Stimulated activated CD4-positive, alpha-beta T cell treated with anti-CD3 and anti-CD28 coated beads, Interleukin-2, amount 100 ng/mL, for 48 hours (primary cell): ENCODE measurements at places on chromosomes 4 and X.

DNA sequence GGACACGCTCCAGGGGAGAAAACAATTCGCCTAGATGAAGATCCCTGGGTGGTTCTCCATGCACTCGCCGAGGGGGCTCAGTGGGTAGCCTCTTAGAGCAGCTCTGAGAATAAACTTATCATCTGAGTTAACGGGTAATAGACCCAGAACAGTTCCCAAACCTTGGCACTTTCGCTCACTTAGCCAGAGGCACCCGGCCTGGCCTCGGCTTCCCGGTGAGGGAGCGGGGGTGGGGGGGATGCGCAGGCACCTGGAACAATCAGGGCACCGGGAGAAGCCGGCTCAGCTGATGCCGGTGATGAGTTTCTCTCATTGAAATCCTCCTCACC is 405 bp upstream of the ZAR1 start:
- no peak for DNase-seq

DNA sequence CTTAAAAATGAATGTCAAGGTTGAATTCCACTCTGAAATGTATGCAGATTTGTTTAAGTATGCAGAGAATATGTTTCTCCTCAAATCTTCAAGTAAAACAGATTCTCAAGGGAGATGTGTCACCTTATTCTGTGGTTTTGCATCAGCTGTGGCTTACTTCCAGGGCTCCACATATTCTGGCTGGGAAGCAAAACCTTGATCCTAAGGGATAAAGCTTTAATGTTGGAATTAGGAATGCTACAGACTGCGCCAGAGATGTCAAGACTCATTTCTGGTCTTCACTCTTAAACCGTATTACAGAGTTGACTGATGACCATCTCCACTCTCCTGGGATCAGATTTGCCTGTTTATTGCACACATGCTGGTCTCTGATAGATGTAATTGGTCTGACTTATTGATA is 143.9 kb upstream of the DIPK2B start:
- DNase-seq, result no peak

- DNase-seq, result no peak
These were observed 26.8 kb upstream of the FGF5 start for GRCh38 chr4:80239480-80240150.

- no peak for DNase-seq
These were observed 353.1 kb upstream of the BOD1L1 start for GRCh38 chr4:13980317-13981310.

DNA sequence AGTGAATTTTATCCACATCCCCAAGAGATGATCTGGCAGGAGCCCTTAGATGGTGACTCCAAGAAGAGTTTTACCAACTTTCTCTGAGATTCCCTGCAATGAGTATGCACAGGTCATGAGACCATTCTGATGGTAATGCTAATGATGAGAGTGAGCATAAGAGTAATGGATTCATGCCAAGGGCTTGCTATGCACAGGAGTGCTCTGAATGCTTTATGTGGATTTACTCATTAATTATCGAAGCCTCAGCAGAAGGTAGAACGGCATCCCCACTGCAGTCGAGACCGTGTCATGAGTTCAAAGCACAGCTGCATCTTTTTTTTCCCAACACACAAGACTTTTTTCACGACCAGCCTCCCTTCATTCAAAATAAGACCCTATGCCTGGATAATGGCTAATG is 355.0 kb downstream of the RAB28 start:
- DNase-seq, result no peak

GRCh38 chrX:101749436-101749835 is 89.8 kb upstream of the ARMCX2 start:
- DNase-seq, result no peak

GRCh38 chrX:127762663-127763062 is 289.5 kb downstream of the ACTRT1 start:
- no peak for DNase-seq

- no peak for DNase-seq
These were observed 644.2 kb downstream of the FSTL5 start for GRCh38 chr4:161519611-161520010.

GRCh38 chrX:97011540-97011939 is 127.8 kb downstream of the RPA4 start:
- no peak for DNase-seq

- DNase-seq, result no peak
These were observed 98.8 kb downstream of the NPNT start for GRCh38 chr4:105994061-105994460.

- DNase-seq, result no peak
These were observed 27.4 kb downstream of the RNF212 start for GRCh38 chr4:1086011-1086410.

DNA sequence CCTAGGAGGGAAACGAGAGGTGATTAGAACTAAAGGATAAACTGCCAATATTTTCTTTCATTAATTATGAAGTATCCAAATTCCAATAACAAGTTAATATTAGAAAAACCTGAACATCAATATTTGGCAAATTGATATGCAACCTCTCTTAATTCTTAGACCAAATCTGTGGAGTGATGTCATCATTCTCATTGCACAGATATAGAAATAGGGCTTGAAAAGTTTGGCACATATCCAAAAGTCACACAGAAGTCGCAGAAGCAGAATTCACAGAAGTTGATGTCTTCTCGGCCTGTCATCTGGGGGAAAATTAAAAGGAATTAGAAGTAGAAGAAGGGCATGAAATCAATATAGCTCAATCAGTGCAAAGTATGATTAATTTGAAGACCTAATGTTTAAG is 36.9 kb downstream of the ENPEP start:
- no peak for DNase-seq

- no peak for DNase-seq
These were observed 19.5 kb downstream of the NAT8L start for GRCh38 chr4:2078584-2078983.

- DNase-seq, result no peak
These were observed 645.5 kb downstream of the ANKRD50 start for GRCh38 chr4:124067046-124067445.

GRCh38 chrX:10851809-10852208 is 231.4 kb upstream of the MID1 start:
- DNase-seq, result no peak

- no peak for DNase-seq
These were observed 5.7 kb upstream of the IL13RA2 start for GRCh38 chrX:115023139-115023538.

DNA sequence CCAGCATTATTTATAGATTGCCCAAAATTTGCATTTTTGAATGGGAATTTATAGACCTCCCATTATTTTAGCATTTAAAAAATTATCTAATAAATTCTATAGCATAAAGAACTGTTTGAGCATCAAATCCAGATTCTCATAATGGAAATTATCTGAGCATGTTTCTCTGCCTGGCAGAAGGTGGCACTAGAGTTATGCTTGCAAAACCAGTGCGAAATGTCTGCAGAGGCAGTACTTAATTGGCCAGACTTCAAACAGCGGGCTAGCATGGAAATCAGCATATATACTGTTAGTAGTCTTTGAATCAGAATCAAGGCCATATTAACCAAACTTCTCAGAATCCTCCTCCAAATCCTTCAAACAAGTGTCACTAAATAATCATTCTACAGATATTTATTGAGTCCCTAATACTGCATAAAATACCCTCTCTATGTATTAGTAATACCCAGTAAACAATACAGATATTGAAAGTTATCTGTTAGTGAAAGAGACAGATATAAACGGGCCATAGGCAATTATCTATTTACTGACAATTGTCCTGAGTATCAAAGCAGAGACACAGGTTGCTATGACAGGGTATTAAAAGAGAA is 78.7 kb upstream of the DCLK2 start:
- DNase-seq, result no peak

DNA sequence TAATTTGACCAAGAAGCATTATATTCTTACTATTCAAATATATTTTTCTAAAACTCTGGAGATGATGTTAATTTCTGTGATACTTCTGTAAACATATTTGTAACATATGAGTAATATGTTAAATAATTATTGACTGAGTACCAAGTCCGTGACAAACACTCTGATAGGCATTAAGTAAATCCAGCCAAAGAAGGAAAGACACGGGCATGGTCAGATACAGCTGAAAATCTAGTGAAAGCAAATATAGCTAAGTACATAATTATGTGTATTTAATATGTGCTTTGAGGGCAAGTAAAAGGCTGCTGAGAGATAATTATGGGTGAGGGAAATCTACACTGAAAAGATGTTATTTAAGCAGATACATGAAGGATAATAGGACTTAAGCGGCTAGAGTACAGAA is 1263.6 kb upstream of the ADGRL3 start:
- no peak for DNase-seq

DNA sequence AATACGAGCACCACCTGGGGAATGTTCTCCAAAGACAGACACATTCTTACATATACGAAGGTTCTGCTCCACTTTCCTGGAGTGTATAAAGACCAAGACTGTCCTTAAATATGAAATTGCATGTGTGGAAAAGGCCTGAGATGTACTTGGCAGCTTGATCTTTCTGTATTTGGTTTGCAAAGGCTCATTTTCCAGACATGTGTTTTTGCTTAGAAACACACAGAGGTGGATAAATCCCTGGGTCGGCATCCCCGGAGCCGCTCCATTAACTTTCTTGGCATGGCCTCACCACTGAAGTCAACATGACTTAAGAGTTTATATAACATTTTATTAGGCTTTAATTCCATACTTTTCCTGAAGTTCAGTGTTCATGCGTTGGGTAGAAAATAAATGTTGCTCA is 239.4 kb downstream of the LDB2 start:
- DNase-seq, result no peak

GRCh38 chr4:104494822-104495559 is at the start of gene CXXC4:
CXXC4 (minus strand) TSS chr4:104494894; CDS start chr4:104491802, 3,092 bp downstream.
- no peak for DNase-seq

DNA sequence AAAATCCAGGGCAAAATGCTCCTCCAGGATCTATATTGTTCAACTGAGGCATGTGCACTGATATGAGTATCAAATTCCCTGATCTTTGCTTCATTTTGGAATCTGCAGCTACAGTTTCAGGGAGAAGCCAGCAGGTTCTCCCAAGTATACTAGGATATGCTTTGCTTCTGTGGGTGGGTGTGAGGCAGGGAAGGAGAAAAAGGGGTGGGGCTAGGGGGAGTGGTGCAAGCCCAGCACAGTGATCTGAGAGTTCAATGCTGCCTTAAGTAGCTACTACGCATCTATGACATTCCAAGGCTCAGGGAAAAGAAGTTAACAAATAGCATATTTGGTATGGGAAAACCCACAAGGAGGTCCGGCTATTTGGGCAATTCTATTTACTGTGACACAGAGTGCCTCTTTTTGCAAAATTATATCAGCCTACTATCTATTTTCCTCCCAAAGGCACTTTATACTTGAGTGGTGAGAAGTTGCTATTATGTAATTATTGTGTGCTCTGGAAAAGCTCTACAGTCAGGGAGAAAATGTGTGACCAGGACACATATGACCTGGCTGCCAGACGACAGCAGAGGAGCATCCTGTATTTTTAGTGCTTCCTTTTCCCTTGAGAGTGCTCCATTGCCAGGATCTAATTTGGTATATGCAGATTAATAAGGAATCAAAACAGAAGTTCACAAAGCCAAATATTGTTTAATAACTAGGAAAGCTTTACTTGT is 162.0 kb downstream of the RNF150 start:
- no peak for DNase-seq

GRCh38 chrX:130260316-130260715 is 8.4 kb downstream of the ZNF280C start:
- no peak for DNase-seq

DNA sequence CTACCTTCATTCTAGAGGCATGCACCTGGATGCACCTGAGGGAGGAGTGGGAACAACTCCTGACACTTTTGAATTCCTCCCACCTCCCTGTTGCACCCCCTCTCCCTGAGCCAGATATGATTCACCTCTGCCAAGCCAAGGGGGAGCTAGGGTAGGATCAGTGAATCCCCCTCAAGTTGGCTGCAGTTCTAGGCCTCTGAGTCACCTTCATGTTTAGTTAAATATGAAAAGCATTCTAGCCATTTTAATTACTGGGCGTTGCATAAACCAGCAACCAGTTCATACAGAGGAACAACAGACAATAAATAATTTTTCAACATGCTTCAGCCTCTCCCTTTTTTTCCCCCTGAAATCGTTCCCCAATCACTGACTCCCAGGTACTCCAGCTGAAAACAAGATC is 1440.2 kb downstream of the ADGRL3 start:
- no peak for DNase-seq

- DNase-seq, result no peak
These were observed 10.9 kb downstream of the GPAT3 start for GRCh38 chr4:83546786-83547185.

GRCh38 chrX:10165580-10166247 is 8.9 kb downstream of the CLCN4 start:
- no peak for DNase-seq

DNA sequence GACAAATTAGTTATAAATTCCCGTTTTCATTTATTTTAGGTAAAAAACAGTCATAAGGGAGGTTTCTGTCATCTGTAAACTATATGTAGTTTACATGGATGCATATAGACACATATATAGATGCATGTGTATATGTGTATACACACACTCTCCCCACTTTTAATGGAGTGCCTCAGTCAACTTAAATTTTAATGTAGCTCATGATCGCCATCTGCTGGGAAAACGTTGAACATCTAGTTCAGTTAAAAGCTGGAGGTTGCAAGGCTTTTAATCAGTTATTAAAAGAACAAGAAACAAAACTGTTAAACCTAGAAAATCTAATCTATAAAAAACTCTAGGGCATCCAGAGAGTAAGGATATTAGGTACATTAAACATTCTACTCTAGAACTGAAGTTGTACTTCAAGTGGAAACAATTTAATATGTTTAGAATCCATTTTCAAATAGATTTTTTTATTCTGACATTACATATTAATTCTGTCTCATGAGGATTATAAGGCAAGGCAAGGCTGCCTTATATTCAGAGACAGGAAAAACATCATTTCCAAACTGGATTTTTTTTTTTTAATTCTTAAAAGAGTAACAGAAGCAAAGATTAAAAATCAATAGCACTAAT is 122.6 kb downstream of the SHISA3 start:
- DNase-seq, result peak; percentile 61

DNA sequence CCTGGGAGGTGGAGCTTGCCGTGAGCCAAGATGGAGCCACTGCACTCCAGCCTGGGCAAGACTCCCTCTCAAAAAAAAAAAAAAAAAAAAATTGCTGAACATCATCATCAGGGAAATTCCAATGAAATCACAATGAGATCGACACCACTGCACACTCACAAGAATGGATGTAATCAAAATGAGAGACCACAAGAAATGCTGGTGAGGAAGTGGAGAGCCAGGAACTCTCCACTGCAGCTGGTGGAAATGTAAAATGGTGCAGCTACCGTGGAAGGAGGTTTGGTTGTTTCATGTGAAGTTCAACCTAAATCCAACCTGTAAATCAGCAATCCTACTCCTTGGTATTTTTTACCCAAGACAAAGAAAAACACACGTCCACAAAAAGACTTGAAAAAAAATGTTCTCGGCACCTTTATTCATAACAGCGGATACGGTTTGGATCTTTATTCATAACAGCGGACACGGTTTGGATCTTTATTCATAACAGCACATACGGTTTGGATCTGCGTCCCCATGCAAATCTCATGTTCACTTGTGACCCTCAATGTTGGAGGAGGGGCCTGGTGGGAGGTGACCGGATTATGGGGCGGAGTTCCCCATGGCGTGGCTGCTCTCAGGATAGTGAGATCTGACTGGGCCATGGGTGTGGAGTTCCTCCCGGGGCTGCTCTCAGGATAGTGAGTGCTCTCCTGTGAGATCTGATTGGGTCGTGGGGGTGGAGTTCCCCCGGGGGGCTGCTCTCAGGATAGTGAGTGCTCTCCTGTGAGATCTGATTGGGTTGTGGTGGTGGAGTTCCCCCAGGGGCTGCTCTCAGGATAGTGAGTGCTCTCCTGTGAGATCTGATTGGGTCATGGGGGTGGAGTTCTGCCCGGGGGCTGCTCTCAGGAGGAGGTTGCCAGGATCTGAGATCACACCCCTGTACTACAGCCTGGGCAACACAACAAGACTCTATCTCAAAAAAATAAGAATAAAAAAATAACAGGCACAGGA is 7.7 kb downstream of the GAK start:
- DNase-seq, result no peak
